ENCODE measurements at places on chromosomes 13 and 19.
A peak's percentile ranks its signal among the peaks of the same experiment; 100 is the strongest.

DNA sequence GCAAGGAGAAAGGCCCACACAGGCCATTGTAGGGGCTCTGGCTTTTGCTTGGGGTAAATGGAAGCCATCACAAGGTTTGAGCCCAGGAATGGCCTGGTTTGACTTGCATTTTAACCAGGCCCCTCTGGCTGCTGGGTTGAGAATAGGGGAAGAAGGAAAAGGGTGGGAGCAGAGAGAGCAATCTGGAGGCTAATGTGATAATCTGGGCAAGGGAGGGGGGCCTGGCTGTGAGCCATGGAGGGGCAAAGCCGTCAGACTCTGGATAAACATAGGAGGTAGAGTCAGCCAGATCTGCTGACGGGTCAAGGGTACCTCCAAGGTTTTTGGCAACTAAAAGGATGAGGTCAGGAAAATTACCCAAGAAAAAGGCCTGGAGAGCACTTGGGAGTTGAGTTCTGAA is 41.6 kb downstream of the RFX2 start:
- DNase-seq, result no peak

DNA sequence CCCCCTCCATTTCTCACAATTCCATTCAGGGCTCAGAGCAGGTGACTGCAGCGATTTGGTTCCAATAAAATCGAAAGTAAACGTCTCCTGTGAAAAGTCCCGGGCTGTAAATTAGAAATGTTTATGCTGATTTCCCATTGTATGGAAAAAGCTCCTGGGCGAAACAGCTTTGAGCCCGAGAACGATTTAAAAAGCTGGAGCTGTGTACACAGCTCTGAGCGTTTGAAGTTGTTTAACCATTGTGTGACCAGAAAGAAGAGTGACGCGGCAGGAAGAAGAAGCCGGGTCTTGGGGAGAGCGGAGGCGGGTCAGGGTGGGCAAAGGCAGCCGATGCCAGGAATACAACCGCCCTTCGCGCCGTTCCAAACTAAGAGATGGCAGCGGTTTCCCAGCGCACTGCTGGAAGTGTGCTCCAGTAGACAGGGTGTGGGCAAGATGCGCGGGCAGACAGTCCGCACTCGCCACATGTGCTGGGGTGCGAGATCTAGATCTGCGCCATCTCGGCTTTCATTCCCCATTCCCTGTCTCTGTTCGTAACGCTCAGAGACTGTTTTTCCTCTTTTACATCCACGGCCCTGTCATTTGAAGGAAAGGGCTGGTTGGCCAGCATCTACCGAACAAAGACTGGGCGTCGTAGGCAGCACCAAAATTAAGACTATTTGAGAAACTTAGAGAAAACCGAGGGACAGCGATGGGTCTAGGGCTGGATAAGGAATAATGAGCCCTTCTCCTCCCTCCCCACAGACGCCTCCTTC is 960 bp upstream of the GSX1 start:
- DNase-seq, result no peak

- DNase-seq, result no peak
Observed at GRCh38 chr13:55245005-55245644, 1895.6 kb upstream of the PRR20A start.

DNA sequence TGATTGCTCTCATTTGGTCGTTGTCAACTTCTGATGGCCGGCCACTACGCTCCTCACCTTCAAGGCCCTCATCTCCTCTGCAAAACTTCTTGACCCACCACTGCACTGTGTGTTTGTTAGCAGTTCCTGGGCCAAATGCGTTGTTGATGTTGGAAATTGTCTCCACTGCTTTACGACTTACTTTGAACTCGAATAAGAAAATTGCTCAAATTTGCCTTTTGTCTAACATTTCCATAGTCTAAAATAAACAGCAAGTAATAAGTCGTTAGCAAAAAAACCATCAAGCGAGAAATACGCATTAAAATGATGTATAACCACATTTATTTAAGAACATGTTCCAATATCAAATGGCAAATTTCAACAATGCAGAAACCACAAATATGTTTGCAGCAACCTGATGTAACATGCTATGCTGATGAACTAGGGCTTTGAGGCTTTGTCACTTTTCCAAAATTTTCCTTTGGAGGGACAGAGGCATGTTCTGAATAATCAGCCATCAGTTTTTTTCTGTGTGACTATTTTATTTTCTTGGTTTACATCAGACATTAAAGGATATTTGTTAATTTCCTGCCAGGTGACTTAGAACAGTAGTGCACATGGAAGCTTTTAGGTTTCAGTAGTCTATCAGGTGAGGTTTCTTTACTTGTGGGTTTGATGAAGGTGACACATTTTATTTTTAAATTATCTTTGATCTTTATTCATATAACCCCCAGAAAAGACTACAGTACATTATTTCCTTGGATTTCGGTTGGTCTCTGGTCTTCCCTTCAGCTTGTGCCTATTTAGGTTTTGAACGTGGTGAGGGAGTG is 74.7 kb upstream of the TEX29 start:
- DNase-seq, result peak; percentile 88

DNA sequence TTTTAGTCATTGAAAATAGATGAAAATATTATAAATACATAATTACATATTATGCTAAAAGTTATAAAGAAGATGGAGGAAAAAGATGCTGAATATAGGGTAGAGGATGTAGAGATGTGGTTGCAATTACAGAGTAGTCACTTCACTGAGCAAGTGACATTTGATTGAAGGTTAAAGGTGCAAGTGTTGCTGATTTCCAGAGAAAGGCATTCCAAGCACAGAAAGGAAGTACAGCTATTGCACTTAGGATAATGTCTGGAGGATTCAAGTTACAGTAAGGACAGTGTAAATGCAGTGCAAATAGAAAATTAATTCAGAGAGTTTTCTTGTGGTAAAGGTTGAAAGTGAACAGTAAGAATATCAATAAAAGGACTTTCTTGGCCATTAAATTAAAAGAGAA is 1721.8 kb downstream of the PCDH9 start:
- no peak for DNase-seq

DNA sequence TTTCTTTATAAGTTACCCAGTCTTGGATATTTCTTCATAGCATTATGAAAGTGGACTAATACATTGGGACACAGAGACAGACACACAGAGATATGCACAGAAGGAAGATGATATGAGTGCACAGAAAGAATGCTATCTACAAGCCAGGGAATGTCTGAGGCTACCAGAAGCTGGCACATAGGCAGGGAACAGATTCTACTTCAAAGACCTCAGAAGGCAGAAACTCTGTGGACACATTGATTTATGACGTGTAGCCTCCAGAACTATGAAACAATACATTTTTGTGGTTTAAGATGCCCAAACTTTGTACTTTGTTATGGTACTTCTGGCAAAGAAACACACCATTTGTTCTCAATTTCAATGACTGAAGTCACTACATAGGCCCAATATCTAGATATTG is 556.7 kb downstream of the PCDH9 start:
- peak; percentile 87 for DNase-seq

DNA sequence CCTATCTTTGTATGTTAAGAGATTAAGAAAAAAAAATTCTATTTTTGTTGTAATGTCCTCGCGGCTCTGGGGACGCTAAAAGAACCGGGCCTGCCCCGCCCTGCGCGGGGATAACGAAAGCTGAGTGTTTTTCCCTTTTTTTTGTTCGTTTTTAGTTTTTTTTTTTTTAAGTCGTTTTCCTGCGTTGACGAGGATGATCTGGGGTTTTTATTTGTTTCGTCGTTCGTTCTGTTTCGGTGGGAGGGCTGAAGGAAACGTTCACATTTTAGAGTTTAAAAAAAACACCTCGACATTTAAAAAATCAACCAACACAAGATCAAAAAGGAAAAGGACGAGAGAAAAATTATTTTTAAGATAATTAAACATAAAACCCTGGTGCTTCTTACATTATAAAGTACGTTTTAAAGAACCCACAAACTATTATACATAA is 5.6 kb downstream of the LYL1 start:
- no peak for DNase-seq

GRCh38 chr13:110027470-110028240 is 241.3 kb upstream of the IRS2 start:
- DNase-seq, result no peak

DNA sequence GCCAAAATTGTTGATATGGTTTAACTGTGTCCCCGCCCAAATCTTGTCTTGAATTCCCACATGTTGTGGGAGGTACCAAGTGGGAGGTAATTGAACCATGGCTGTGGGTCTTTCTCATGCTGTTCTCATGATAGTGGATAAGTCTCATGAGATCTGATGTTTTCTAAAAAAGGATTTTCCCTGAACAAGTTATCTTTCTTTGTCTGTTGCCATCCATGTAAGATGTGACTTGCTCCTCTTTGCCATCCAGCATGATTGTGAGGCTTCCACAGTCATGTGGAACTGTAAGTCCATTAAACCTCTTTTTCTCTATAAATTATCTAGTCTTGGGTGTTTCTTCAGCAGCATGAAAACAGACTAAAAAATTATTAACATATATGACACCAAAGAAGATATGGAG is 986.7 kb upstream of the MIR17HG start:
- no peak for DNase-seq

GRCh38 chr13:87080100-87080779 is 590.9 kb upstream of the SLITRK5 start:
- DNase-seq, result no peak

DNA sequence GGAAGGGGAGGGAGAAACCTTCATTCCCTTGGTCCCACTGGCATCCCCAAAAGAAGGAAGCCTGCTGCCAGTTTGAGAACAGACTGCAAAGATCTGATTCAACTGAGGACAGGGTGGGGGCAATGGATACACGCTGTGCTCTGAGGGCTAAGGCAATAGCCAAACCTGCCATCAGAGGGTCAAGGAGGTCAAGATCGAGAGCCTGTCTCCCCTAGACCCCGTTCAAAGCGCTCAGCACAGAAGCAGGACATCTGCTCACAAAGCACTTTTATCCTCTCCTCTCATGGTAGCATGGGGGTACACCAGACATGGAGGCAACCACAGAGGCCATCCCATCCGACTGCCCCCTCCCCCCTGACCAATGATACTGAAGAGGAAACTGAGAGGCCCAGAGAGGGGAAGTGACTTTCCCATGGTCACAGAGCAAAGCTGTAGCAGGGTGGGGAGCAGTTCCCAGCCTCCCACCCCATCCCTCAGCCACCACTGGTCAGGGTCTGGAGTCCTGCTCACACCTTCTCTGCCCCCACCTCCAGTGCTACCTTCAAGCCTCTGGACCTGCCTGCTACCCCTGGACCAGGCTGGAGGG is 11.1 kb downstream of the POU2F2 start:
- no peak for DNase-seq

GRCh38 chr19:45768655-45768983 is 433 bp downstream of the SIX5 start:
- peak; percentile 51 for DNase-seq

Data from fibroblast of skin of scalp (primary cell).